Non-pigmented ciliary epithelial cell (primary cell): ENCODE measurements at places on chromosomes 12 and 14.

- no peak for DNase-seq
Measured at GRCh38 chr12:8886502-8887284, 27.6 kb upstream of the PHC1 start.

GRCh38 chr12:56014205-56014604 lies 6.6 kb upstream of the IKZF4 start:
- no peak for DNase-seq

DNA sequence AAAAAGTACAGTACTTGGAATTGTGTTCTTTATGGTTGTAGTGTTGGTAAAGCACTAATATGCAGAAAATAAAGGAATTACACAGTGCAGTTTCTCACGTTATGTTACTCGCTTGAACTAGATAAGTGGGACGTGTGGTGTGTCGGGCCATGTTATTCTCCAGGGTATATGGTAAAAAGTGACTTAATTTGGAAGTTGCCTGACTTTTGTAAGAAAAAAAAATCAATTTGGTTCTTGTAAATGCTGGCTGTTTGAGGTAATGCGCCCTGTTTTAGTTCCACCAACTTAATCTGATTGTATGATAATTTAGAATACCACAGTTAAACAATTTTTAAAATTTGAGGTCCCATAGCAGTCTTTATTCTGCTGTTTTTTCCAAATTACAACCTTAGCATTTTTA lies 4.1 kb downstream of the ARF6 start:
- DNase-seq, result no peak

DNA sequence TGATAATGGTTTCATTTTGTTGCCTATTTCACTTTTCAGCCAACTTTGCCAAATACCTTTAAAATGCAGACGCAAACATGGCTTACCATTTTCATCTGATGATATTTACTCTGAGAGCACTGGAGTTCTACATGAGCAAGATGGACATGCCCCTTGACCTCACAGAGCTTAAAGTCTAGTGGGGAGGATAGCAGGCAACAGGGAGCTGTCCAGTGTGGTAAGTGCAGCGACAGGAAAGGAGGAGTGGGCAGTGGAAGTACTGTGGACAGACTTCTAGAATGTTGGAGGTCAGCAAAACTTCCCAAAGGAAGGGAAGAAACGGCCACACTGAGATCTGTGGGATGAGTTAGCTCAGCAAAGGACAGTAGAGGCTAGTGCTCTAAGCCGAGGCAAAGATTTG lies 25.3 kb downstream of the LRIG3 start:
- no peak for DNase-seq

GRCh38 chr14:61555056-61555838 lies 140.1 kb upstream of the HIF1A start:
- DNase-seq, result no peak

- peak; percentile 24 for DNase-seq
Measured at GRCh38 chr12:5318874-5319273, 113.0 kb upstream of the NTF3 start.

DNA sequence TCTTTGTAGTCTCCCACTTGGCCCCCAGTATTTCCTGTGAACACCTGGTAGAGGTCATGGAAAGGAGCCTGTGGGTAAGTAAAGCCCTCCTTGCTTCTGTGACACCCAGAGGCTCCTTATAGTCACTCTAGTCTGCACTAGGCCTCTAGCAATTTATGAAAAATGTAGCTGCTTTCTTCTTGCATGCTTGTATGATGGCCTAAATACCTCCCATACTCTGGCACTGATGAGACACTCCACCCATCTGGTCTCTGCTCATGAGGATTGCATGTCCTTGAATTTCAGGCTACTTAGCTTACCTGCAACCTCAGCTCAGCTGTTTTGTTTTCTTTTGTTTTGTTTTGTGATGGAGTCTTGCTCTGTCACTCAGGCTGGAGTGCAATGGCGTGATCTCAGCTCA lies 4.6 kb upstream of the A2ML1 start:
- no peak for DNase-seq

DNA sequence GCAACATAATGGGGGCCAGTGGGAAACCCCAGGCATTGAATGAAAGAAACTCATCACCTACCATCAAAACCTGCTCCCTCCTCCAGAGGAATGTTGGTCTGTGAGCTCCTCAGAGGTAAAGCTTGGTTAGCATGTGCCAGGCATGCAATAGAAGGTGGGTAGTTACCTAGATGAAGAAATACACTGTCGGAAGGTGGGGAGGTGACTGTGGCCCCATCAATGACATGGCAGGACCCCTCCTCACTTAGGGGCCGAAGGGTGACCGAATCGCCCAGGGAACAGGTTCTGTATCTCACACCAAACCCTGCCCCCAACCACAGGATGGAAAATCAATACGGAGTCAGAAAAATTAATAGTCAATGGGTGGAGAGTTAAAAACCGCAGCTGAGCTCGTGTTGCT lies 135.6 kb downstream of the BCL11B start:
- DNase-seq, result no peak

DNA sequence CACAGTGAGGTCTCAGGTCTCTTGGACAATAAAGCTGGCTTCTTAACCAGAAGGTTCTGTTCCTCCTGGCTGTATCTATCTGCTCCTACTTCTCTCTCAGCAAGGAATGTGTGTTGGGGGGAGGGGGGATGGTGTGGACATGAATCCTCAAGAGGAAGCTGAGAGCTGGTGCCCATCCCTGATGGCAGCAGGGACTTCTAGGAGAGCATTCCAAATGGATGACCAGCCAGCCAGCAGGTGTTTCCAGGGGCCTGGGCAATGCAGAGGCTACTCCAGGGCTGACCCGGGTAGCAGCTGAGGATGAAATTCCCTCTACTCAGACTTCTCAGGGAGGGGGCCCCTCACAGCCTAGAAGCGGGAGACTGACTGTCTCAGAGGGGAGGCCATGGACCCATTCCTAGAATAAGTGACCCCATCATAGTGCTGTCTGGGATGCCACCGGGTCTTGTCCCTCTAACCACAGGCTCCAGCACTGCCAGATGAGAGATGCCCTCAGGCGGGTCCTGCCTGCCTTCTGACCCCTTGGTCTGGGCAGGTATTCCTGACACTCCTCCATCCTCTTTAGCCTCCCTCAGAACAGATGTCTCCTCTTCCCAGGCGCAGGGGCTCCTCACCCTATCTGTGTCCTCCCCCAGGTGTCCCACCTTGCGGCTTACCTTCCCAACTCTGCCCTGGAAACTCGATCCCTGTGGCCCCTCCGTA lies 1.2 kb downstream of the RAB15 start:
- no peak for DNase-seq

- DNase-seq, result no peak
Measured at GRCh38 chr14:50795142-50795541, 35.8 kb downstream of the NIN start.

- no peak for DNase-seq
Measured at GRCh38 chr12:92730758-92731157, 28.0 kb downstream of the PLEKHG7 start.
